ENCODE measurements at places on chromosomes 12 and 14. TPM values are rescaled to one million over a fixed set of nuclear protein-coding genes. Genes with fewer than 3 reads are reported as not detected.

- no peak for DNase-seq
Observed at GRCh38 chr12:119115296-119115905, 63.3 kb upstream of the HSPB8 start.

GRCh38 chr14:61899497-61899896, 137.3 kb downstream of the SNAPC1 start:
- DNase-seq = no peak

GRCh38 chr12:38328306-38328895, 11.8 kb downstream of the ALG10B start:
- no peak for DNase-seq

GRCh38 chr14:20333494-20333841, 389 bp upstream of the CCNB1IP1 start:
- DNase-seq = no peak

GRCh38 chr12:108446766-108447165, 68.3 kb upstream of the FICD start:
- DNase-seq = no peak

DNA sequence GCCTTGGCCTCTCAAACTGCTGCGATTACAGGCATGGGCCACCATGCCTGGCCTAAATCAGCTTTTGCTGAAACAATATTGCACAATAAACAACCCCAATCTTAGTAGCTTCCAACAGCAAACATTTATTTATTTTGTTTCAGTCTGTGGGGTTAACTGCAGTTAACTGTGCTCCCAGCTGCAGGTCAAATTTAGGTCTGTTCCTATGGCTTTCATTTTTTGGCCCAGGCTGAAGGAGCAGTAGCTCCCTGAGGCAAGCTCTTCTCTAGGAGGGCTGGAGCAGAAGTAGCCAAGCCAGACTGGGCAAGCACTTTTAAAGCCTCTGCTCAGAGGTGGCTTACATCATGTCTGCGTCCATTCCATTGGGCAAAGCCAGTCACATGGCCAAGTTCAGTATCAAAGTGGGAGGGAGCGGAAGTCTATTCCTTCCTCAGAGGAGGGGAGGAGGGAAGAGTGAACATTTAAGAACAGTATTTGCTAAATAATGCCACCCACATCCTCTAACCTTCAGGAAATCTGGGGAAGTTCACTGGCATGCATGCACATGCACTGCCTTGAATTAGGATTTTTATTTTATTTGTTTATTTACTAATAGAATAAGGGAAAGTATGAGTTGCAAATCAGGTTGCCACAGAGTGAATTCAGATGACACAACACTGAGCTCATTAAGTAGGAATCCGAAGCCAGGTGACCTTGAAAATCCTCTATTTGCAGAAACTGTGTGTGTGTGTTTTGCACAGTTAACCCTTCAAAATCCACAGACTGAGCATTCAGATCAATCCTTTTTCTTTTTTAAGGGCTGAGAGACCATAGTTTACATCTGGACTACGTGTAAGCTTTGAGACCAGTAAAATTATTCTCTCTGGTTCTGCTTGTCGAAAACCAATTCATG, 122.0 kb upstream of the SEL1L start:
- DNase-seq = no peak

GRCh38 chr12:100993916-100994450, 199.4 kb downstream of the ANO4 start:
- no peak for DNase-seq

DNA sequence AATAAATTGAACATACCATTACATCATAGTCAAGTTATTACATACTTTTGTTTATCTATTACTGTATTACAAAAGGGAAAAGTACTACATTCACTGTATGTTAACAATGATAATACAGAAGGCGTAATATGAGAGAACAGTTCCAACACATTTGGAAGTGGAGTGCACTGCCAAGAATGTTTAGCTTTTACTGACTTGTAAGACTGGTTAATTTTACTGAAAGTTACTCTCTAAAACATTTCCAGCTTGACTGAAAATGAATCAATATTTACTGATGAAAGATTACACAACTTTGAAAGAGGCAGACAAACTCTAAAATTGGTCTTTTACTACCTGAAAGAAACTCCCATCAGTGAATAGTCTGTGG, 728.5 kb downstream of the FSCB start:
- DNase-seq = no peak

- DNase-seq = no peak
Observed at GRCh38 chr12:44286821-44287505, 451.1 kb downstream of the TMEM117 start.

GRCh38 chr12:47679785-47680184, 26.0 kb downstream of the RPAP3 start:
- DNase-seq = no peak

GRCh38 chr12:6535960-6536847, 1.9 kb downstream of the GAPDH start:
- DNase-seq = no peak

- DNase-seq = no peak
Observed at GRCh38 chr12:2958432-2959191, 585 bp upstream of the TEAD4 start.

DNA sequence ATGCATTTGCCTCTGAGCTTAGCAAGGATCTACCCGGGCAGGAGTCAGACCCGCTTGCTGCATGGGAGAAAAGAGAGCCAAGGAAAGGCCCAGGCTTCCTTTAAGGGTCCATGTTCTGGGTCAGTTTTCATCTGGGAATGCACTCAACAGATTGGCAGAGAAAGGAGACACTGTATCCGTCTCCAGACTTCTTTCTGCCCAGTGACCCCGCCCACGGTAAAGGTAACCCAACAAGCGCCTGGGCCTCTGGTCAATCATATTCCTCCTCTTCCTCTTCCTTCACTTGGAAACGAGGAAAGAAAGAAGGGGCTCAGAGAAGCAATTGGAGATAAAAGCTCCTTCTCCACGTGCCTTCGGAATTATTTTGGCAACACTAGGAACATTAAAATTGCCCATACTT, 27.1 kb upstream of the TCP11L2 start:
- DNase-seq = no peak

- DNase-seq = no peak
Observed at GRCh38 chr12:22117563-22118237, 71.7 kb downstream of the CMAS start.

DNA sequence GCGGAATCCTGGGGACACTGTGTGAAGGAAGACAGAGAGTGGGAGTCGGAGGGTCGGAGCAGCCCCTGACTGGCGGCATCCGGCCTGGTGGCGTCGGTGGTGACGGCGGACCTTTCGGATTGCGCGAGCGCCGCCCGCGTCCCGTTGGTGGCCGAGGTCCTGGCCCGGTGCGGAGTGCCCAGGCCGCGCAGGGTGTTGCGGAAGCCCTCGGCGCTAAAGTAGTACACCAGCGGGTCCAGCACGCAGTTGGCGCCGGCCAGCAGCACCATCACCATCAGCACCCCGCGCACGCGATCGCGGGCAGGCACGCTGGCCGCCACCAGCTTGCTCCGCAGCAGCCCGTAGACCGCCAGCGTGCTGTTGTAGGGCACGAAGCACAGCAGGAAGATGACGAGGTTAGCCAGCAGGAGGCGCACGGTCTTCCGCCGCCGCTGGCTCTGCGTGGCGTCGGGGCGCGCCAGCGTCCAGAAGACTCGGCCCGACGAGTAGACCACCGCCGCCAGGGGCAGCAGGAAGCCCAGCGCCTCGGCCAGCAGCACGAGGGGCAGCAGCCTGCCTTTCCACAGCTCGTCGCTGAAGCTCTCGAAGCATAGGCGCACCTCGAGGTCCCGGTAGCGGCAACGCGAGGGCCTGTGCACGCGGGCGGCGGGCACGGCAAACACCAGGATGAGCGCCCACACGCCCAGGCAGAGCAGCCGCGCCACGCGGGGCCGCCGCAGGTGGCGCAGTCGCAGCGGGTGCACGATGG, 13.1 kb upstream of the CHD4 start:
- DNase-seq = no peak

GRCh38 chr12:65497660-65498059, 219.2 kb downstream of the MSRB3 start:
- no peak for DNase-seq

LRRIQ1 gene
- not detected for polyA plus RNA-seq

ACSM4 gene
- polyA plus RNA-seq = not detected

RTL1 gene
- not detected for polyA plus RNA-seq

FBXO34 gene
- polyA plus RNA-seq = 16.9 TPM
